Hematopoietic multipotent progenitor cell treated with erythropoietin and hydrocortisone succinate and interleukin-3 and kit ligand, for 6 days (in vitro differentiated cells): ENCODE measurements at places on chromosomes 16 and 17.

DNA sequence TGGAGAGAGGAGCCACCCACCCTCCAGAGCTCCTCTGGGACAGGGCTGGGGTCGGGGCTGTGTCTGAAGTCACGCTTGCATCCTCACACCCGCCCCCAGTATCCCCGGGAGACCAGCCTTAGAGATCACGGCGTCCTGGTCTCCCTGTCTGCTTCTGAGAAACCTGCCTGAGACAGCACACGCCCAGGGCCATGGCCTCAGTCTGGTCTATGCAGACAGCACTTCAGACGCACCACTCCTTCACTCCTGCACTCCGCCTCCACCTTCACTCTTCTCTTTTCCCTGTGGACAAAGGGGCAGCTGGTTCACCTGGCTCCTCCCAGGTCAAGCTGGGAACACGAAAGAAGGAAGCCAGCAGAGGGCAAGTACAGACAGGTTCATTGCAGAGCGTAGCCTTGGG, 248.0 kb upstream of the GSE1 start:
- DNase-seq, result no peak

DNA sequence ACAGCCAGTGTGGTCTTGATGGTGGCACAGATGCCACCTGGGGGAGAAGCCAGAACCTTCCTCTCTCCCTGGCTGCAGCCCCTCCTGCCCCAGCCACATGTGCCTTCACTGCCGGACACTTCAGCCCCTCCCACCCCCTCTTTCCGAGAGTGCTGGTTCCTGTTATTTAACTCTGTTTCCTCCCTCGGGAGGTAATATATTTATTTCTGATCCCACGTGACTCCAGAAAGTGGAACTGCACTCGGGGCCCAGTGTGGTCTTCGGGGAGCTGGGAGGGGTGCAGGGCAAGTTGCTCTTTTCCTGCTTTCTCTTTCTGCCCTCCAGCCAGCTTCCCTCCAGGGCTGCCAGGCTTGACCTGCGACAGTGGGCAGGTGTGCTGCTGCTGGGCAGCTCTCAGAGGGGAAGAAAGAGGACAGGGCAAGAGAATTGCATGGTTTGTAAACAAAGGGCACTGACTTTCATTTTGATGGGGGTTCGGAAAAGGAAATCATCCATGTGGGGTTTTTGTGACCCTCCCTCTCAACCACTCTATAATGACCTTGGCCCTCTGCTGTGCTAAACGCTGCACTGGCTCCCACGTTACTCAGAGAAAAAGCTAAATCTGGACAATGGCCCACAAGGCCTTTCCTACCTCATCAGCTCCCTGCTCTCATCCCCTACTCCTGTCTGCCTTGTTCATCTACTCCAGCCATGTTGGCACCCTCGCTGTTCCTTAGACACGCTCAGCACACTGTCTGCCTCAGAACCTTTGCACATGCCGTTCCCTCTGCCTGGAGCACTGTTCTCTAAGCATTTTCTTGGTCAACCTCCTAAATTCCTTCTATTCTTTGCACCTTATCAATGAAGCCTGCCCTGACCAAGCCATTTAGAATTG, 8.2 kb upstream of the CIITA start:
- DNase-seq, result peak; percentile 72

DNA sequence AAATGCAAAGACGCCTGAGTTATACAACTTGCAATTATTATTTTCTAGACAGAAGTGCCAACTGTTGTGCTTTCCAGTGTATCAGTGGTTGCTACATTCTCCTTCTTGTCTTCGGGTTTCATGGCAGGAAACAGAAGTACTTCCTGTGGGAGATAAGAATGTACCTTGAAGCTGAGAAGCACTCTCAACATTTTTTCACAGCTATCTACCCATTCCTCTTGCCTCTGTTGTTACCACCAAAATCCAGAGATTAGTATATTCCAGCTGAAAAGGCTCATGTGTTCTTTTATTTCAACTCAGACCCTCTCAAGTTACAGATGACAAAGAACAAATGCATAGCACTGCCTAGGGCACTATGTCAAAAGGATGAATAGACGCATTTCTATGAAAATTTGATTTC, 4.8 kb upstream of the ADAT1 start:
- peak; percentile 80 for DNase-seq

DNA sequence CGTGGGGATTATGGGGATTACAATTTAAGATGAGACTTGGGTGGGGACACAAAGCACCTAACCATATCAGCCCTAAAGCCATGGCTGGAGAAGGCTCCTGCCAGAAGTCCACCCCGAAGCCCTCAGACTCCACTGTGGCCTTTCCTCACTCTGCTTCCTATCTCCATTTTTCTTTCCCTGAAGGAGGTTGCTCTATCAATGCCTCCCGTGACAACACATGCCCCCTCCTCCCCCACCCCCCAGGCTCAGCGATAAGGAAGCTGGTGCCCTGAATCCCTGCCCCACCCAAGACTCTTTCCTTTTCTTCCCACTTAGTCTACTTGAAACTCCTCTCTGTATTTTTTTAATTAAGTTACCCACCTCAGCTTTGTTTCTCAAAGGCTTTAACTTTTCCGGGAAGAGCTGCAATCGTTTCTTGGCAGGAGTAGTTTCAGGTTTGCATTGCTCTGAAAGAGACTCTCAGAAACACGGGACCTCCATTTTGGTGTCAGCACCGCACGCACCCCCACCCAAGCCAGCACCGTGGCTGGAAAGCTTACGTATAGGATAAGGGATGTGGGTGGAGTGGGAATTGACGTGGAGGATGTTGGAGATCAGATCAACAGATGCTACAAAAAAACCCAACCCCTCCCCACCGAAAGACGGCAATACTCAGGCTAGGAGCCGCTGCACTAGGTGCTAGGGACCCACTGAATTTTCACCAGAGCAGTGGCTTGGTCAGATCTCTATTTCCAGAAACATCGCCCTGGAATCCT, 15.2 kb upstream of the CA4 start:
- DNase-seq, result peak; percentile 55

- no peak for DNase-seq
Measured at GRCh38 chr17:6061290-6061689, 8.9 kb upstream of the WSCD1 start.

- DNase-seq, result no peak
Measured at GRCh38 chr17:14737984-14738651, 437.2 kb downstream of the HS3ST3B1 start.

DNA sequence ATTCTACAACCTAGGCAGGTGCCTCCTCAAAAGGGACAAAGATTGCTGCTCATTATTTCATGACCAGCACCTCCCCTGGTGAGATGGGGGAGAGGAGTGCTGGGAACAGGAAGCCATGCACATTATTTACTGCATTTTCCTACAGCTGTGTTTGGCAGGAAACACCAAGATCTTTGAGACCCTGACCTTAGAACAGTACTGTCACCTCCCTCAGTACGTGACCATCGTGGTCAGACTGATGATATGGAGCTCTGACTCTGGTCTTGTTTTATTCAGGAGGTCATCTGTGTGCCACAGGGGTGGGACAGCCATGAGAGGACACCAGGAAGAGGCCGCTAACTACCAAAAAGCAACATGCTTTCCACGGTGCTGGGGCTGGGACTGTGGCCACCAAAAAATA, 37.4 kb downstream of the USP22 start:
- DNase-seq, result no peak

DNA sequence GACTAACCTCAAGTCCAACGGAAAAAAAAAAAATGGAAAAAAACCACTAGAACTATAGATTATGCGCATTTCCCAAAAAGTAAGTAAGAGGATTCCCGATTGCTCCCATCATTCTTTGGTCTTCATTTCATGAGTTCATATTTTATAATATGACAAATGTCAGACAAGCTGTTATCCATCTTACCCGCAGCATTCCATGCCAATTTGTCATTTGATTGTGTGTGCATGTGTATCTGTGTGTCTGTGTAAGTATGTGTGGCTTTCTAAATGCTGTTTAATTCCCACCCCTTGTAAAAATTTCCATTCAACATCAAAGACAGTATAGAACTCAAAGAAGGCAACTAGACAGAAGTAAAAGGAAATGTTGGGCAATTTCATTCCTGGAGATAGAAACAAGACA, 434.1 kb downstream of the CDH11 start:
- DNase-seq, result no peak

- no peak for DNase-seq
Measured at GRCh38 chr16:79437764-79438751, 162.5 kb downstream of the MAF start.

GRCh38 chr17:35117984-35118383, 1.7 kb downstream of the RAD51D start:
- peak; percentile 73 for DNase-seq

GRCh38 chr17:82787081-82787848, 35.4 kb downstream of the TBCD start:
- DNase-seq, result no peak

GRCh38 chr17:45096141-45096540, 35.0 kb downstream of the NMT1 start:
- peak; percentile 68 for DNase-seq

- DNase-seq, result no peak
Measured at GRCh38 chr17:27442702-27443101, 13.5 kb upstream of the KSR1 start.

GRCh38 chr16:69407702-69408323, 16.6 kb upstream of the CYB5B start:
- DNase-seq, result no peak

DNA sequence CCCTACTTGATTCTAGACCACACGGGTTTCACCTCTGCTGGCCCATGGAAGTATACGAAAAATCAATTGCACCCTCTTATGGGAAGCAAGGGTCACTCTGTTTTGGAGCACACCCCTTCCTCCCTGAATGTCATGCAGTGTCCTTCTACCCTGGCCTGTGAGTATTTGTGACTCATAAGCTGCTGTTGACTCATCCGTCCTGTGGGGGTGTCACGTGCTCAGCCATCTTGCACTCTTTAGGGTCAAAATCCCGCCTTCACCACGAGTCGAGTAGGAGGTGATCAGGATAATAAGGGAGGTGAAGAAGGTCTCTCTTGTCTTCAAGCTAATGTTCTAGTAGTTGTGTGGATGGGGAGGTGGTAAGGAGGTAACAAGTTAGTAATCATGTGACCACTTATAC, 341.0 kb upstream of the EEF2KMT start:
- no peak for DNase-seq

GRCh38 chr17:41750862-41751261, 16.4 kb upstream of the HAP1 start:
- no peak for DNase-seq

- no peak for DNase-seq
Measured at GRCh38 chr16:56984639-56985038, 4.7 kb upstream of the NLRC5 start.

DNA sequence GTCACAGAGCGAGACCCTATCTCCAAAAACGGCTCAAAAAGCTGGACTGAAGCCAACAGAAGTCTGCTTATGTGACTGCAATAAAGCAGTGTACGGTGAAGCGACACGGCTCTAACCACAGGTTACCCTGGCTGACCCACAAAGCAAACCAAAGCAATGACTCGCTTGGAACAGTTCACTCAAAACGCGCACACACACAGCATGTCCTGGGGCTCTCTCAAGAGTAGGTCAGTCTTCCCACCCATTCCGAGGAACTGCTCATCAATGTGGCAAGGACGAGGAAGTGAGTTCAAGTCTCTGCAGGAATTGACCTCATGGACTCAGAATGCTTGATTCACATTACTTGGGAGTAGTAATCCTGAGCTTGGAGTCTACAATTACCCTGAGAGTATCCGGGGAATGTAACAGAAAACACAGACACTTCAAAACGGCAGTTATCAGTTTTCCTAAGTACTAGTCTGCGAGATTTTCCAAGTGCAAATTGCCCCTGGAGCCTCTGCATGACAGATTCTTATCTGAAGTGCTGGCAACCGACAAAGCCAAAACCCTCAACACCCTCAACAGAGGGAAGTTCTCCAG, 25.4 kb downstream of the PELP1 start:
- DNase-seq, result peak; percentile 42
